ENCODE measurements at places on chromosomes 6 and 20.

DNA sequence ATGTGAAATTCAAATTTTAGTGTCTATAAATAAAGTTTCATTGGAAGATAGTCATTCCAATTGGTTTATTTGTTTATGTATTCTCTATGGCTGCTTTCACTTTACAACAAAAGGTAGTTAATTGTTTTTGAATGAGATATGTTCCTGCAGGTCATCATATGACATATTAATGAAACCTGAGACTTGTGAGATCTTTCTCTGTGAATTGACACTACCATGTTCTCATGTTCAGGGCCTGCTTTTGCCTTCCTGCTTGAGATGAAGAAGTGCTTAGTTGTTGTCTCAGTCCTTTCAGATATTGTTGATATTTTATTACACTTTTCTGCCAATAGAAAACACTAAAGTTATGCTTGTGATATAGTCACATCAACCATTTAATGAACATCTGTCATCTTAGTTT lies 132.5 kb downstream of the UTRN start:
- no peak for DNase-seq

- DNase-seq: no peak
Measured at GRCh38 chr6:109701774-109702173, 10.7 kb downstream of the FIG4 start.

GRCh38 chr6:138692978-138693909 lies 80.3 kb upstream of the CCDC28A start:
- DNase-seq: peak; percentile 79

GRCh38 chr6:151286214-151286613 lies 46.4 kb downstream of the AKAP12 start:
- no peak for DNase-seq

- DNase-seq: no peak
Measured at GRCh38 chr6:163756079-163756478, 341.6 kb downstream of the QKI start.

DNA sequence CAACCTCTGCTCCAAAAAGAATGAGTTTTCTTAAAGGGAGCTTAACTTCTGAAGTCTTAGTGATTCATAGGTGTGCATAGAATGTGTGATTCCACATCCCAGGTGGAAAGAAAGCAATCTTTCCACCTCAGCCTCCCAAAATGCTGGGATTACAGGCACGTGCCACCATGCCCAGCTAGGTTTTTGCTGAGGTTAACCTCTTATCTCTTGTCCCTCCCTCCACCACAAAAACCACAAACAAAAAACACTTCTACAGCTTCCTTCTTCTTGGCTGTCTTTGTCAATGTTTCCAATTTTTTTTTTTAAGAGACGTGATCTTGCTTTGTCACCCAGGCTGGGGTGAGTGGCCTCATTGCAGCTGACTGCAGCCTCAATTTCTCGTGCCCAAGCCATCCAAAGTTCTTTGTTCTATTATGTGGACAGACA lies 8.1 kb upstream of the CSE1L start:
- DNase-seq: no peak

DNA sequence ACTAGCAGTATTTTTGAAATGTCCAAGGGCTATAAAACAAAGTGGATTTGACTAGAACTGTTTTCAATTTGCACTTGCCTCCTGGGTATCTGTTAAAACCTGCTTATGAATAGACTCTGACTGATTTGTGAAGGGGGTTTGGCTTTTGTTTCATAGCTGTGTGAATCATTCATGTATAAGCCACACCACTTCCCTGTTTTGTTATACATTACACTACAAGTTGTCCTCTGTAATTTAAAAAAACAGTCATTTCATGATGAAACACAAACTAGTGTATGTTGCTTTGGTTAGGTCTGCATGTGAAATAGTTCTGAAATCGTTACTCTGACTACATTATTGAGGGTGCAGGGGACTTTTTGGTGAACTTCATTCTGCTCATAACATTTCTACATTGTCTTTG lies 121.7 kb downstream of the NKAIN2 start:
- no peak for DNase-seq

GRCh38 chr6:40957616-40958492 lies 81.2 kb downstream of the UNC5CL start:
- DNase-seq: no peak

DNA sequence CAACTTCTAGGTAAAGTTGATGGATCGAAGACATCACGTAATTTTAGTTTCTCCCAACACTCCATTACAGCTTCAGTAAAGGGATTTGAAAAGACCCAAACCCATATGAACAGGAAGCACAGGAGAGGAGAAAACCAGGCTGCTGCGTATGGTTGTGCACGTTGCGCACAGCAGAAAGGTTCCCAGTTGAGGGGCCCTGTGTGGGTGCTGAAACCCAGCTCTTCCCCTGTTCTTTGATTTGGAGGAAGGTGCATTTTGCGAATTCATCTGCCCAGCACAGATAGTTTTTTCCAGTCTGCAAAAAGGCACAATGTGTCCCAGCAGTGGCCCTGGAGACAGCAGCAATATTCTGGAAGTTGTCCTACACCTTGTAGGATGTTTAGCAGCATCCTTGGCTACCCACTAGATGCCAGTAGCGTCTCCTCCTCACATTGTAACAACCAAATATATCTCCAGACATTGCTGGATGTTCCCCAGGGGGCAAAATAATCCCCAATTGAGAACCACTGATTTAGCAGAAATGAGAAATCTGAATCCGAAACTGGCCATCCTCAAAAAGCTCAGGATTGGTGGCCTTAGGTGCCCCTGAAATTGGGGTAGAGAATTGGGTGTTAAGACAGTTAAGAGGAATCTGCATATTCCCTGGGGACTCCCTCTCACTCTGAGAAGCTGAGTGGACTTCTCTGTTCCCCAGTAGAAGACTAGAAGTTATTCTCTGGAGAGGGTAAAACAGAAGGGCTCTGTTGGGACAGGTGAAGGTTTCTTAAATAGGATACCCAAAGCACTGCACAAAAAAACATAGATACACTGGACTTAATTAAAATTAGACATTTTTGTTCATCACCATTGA lies 12.2 kb downstream of the SUN5 start:
- no peak for DNase-seq

- DNase-seq: no peak
Measured at GRCh38 chr6:46638650-46639049, 14.0 kb downstream of the CYP39A1 start.

DNA sequence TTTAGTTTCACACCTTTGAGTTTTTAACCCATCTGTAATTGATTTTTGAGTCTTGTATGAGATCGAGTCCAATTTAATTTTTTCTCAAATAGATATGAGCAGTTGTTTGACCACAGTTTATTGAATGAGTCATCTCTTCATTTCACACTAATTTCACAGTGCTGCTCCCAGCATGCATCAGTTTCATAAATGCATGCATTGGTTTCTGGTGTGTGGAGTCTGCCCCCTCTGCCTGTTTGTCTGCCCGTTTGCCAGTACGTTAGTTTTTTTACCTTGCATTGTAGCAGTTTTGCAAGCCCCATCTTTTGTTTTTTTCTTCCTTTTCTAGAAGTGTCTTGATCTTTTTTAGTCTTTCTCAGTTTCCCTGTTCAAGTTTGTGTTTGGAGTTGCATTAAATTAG lies 11.9 kb downstream of the SLX4IP start:
- DNase-seq: no peak

DNA sequence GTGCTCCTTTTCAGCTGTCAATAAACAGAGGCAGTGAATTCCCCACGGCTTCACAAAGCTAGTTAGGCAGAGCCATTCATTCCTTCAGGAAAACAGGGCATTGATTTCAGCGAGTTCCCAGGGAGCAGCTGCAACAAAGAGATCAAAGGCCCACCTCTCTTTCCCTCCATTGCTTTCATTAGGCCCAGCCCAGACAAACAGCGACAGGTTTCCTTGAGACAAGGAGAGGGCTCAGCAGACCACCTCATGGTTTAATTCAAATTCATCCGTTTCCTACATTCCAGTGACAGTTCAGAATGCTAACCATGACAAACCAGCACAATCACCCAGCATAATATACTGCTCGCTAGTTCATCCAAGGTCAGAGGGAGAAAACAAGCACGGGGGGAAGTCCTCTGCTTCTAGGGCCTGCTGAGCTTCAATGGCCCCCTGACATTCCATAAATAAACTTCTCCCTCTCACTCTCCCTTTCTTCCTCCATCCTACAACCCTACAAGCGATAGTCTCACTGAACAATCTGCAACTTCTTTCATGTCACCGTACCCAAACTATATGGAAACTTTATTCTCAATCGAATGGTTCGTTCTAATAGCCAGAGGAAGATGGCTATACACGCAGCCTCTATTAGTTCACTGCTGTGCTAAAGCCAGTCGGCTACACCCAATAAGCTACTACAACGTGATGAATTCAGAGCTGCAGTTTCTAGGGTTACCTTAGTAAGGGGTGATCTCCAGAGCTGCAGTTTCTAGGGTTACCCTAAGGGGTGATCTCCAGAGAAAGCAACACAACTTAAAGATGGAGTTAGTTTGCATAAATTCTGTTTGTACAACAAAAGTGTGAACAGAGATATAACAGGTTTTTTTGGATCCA lies 34.7 kb downstream of the PLAGL1 start:
- peak; percentile 88 for DNase-seq

GRCh38 chr6:78150425-78150824 lies 497.6 kb downstream of the MEI4 start:
- DNase-seq: no peak

DNA sequence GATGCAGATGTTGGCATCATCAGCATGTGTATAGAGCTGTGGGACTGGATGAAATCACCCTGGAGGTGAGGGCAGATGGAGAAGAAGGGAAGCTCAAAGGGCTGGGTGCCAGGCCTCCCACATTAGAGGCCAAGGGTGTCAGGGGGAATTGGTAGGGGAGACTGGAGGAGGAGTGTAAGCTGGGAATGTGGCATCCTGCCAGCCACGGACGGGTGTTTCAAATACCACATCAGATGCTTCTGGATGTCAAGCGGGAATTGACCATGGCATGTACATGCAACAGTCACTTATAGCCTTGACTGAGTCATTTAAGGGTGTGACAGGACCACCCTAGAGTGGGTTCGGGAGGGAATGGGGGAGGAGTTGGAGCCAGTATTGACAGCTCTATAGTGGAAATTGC lies 9.6 kb downstream of the ERGIC3 start:
- no peak for DNase-seq

GRCh38 chr6:73657201-73657600 lies 3.4 kb upstream of the SLC17A5 start:
- DNase-seq: no peak

DNA sequence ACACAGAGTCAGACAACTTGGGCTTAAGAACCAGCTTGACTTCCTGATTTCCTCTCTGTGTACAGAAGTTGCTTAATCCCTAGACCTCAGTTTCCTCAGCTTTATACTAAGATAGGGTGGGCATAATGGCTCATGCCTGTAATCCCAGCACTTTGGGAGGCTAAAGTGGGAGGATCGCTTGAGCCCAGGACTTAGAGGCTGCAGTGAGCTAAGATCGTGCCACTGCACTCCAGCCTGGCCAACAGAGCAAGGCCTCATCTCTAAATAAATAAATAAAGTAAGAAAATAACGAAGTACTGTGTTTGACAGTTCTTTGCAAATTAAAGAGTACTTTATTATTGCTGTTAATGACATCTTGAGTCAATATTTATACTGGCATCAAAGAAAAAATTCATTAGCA lies 41.7 kb downstream of the CNKSR3 start:
- no peak for DNase-seq

- DNase-seq: peak; percentile 36
Measured at GRCh38 chr6:158143700-158144099, 24.4 kb downstream of the SERAC1 start.

DNA sequence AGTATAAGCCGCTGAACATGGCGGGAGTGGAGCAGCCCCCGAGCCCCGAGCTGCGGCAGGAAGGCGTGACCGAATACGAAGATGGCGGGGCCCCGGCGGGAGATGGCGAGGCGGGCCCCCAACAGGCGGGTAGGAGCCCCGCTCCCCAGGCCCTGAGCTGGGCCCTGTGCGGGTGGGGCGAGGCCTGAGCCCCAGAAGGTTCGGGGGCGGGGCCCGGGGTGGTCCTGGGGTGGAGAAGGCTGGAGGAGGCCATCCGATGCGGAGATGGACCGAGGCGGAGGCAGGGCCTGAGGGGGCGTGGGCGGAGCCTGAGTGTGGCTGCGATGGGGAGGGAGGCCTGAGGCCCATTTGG lies 7.1 kb downstream of the L3MBTL1 start:
- no peak for DNase-seq

- peak; percentile 79 for DNase-seq
Measured at GRCh38 chr20:4082406-4083097, 67.2 kb upstream of the RNF24 start.

DNA sequence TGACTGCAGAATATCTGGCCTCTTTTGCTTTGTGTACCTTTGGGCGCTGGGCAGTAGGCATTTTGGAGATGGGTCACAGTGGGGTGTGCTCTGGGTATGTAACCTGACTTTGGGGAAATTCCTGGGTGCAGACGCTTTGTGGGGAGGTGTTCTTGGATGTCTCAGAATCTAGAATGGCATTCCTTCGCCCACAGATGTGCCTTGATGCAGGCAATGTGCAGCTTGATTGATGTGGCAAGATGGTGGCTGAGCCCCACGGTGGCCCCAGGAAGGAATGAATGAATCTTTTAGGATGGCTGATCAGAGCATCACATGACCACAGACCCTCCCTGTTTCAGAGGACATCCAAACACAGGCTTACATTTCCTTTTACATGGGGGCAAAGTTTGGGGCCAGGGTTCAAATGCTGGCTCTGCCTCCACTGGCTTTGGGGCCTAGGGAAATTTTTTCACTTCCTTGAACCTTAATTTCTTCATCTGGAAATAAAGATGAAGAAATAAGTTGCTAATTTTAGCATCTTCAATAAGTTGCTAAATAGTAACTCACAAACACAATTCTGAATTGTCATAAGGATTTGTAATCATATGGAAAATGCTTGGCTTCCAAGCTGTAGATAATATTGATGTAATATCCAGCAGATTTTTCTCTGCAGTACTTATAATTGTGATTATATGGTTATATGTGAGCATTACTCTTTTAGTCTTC lies 5.6 kb downstream of the PPP1R16B start:
- peak; percentile 12 for DNase-seq

DNA sequence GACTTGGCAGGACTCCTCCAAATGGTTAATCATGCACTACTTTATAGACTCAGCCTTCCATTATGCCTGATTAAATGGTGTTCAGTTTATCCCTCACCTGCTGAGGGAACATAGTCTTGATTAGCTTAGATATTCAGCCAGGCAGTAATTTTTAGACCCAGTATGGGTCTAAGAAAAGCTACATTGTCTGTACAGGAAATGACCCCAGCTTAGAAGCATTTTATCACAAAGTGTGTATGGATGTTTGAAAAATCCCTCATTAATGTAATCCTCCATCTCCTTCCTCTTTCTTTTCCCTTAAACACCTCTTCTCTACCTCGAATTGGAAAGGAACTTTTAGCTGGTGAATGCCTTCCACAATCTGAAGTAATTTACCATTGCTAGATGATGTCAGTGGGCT lies 252.2 kb upstream of the BMP2 start:
- no peak for DNase-seq

DNA sequence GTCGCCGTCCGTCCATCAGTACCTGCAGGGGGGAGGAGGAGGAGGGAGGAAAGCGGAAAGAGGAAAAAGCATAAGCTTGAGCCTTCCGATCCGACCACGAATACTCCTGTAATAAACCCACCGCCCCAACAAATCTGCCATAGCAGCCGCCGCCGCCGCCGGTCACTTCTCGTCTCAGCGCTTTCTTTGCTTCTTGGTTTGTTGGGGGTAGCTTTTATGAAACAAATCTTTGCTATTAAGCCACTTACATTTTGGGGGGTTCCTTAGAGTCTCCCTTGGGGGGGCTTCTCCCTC lies 277 bp downstream of the ADGRB3 start:
- no peak for DNase-seq

GRCh38 chr20:37764333-37764935 lies 70.6 kb downstream of the CTNNBL1 start:
- DNase-seq: no peak

All from H9 (cell line).